ENCODE measurements at places on chromosomes 11 and 22.

- no peak for DNase-seq
These were observed 9.8 kb downstream of the PICK1 start for GRCh38 chr22:38067028-38067415.

GRCh38 chr11:122813176-122813893 lies 25.0 kb upstream of the CRTAM start:
- no peak for DNase-seq

- no peak for DNase-seq
These were observed 35.7 kb downstream of the ALG9 start for GRCh38 chr11:111835665-111836064.

- DNase-seq: no peak
These were observed 1129.3 kb upstream of the RAG2 start for GRCh38 chr11:37727371-37727770.

DNA sequence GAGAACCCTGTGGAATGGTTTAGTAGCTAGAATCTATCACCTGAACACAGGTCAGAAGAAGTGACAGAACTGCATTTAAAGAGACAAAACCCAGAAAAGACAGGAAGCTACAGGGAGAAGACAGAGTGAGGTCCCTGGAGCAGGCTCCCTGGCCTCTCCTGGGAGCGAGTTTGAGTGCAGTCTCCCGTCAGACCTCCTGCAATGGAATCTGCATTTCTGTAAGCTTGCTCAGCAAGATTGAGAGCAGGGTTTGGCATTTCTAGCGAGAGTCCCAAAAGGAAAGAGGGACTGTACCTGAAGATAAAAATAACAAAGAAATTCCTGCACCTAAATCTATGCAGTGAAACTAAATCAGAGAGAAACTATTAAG lies 74.2 kb downstream of the MORC2 start:
- DNase-seq: no peak

DNA sequence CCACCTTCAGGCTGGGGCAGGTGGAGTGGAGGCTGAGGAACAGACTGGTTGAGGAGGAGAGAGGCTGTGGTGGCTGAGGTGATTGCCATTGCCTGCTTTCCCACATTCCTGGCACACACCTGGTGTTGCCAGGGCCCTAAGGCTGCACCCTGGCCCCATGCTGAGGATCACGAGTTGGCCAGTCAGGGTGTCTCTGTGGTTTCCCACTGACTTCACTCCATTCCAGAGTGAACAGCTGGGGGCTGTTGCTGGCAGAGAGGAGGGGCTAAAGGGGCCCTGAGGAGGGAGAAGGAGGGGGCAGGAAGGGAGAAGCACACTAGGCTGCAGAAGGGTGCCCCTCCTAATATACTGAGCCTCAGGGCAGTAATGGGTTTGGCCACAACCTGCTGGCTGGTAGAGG lies 1.8 kb downstream of the TMEM86A start:
- no peak for DNase-seq

GRCh38 chr11:3169255-3170043 lies 4.3 kb upstream of the OSBPL5 start:
- DNase-seq: no peak

- DNase-seq: no peak
These were observed 14.7 kb upstream of the AMPD3 start for GRCh38 chr11:10440401-10440800.

DNA sequence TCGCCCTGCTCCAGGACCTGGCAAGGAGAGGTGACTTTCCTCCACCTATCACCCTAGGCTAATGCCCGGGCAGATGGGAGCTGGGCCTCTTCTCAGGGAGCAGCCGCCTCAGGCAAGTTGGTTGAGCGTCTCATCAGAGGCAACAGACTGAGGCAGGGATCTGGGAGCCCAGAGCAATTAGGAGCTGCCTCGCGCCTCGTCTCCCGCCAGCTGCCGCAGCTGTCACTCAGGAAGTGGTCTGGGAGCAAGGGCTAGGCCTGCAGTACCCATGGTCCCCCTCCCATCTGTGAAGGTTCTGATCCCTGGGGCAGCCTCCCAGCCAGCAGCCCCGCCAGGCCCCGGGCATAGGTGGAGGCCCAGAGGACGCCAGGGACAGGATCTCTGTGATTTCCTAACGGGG lies 4.6 kb upstream of the CABP7 start:
- no peak for DNase-seq

GRCh38 chr11:116725434-116726221 lies 47.2 kb downstream of the BUD13 start:
- no peak for DNase-seq

GRCh38 chr22:28505416-28506149 lies 174.1 kb downstream of the TTC28 start:
- DNase-seq: no peak

DNA sequence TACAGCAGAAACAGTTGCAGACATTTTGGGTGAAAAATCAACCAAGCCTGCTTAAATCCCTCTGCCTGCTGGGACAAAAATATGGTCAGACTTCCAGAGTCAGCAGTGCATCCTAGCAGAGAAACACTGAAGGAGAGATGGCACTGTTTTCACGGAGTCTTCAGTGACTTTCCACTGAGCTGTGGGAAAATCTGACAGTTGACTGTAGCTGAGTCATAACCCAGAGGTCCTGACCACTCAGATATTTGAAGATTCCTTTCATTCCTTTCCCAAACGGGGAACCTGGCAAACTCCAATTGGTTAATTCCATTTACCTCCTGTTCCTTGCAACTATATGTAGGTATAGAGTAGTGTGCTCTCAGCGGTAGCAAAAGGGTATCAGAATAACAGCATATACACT lies 20.9 kb upstream of the UPB1 start:
- no peak for DNase-seq

DNA sequence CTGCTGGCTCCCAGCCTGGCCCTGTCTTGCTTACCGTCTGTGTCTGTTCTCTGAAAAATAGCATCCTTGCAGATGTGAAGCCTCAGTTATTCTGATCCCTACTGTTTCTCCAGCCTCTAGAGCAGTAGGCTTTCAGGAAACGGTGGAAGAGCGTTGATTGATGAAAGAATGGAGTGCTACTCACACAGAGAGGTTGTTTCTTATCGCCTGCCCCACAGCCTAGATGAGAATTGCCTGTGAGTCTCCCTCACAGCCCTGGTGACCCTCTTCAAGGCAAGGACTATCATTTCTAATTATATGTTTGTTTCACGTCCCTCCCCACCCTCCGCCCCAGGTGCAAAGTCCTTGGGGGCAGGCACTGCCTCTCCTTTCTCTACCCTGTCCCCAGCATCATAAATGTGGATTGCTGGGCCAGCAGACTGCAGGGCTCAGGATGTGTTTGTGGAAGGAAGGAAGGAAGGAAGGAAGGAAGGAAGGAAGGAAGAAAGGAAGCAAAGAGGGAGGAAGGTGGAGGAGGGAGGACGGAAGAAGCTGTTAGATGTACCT lies 575.3 kb upstream of the B3GAT1 start:
- DNase-seq: no peak

GRCh38 chr22:48368975-48369525 lies 1458.6 kb downstream of the BRD1 start:
- DNase-seq: no peak

DNA sequence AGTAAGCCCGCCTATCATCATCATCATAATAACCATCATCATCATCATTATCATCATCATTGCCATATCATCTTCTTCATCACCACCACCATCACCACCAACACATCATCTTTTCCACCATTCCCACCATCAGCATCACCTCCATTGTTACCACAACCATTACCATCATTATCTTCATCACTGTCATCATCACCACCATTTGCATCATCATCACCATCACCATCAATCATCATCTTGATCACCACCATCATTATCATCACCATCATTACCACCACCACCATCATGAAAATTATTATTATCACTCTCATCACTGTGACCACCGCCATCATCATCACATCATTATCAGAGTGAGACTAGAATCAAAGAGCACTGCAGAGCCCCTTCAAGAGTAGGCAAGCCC lies 199.4 kb upstream of the SEZ6L start:
- no peak for DNase-seq
